Smooth muscle cell of the umbilical artery (primary cell): ENCODE measurements at places on chromosomes 7 and 10. TPM values are rescaled to one million over a fixed set of nuclear protein-coding genes. Genes with fewer than 3 reads are reported as not detected.

Gene COL1A2
- total RNA-seq: 7,304 and 14,627 TPM in 2 replicates

Gene NODAL
- not detected in 2 replicates for total RNA-seq

Gene TAC1
- total RNA-seq: not detected in 2 replicates

Gene ASAH2
- total RNA-seq: 0.59 and 2.3 TPM in 2 replicates

Gene CALHM1
- total RNA-seq: not detected in 2 replicates

Gene EN2
- under 0.01 TPM in 1 of 2 replicates, not detected in the other for total RNA-seq

Gene HYAL4
- total RNA-seq: not detected in 2 replicates

Gene HILPDA
- total RNA-seq: 38.9 and 76.0 TPM in 2 replicates
